ENCODE measurements at places on chromosomes 2 and 18. TPM values are rescaled to one million over a fixed set of nuclear protein-coding genes. Genes with fewer than 3 reads are reported as not detected.

- no peak for DNase-seq
These were observed 100.6 kb downstream of the HDAC4 start for GRCh38 chr2:239300242-239300641.

DNA sequence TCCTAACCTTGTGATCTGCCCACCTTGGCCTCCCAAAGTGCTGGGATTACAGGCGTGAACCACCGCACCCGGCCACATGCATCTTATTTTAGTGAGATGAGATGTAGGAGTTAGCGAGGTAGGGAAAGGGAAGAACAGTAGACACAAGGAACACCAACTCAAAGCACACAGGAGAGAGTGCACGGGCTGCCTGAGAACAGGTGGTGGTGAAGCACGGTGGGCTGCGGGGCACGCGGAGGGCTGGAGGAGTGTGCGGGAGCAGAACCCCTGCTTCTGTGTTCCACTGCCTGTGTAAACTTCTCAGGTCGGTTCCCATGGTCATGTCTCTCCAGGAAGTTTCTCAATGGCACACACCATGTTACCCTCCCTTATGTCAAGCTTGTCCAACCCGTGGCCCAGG lies 38.7 kb downstream of the PROC start:
- no peak for DNase-seq

DNA sequence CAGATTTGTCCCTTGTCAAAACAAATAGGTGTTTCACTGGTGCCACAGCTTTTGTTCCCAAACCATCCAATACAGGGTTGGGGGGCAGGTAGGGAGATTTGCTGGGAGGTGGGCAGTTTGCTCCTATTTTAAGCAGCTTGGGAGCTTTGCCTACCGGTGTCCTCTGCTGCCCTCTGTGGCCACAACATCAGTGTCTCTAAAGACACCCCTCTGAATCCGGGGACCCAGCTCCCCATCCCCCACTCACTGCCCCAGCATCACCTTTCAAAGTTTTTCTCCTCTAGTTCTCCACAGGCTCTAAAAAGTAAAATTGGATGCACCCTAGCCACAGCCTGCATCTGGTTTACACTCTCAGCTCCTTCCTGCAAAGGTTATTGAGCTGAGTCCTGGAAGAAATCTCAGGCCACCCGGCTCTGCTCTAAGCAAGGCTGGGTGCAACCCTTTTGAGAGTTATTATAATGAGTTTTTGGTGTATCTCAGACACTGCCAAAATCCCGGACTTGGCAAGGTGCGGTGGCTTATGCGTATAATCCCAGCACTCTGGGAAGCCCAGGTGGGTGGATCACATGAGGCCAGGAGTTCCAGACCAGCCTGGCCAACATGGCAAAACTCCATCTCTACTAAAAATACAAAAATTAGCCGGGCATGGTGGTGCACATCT lies 2.9 kb upstream of the EPAS1 start:
- DNase-seq = no peak

OR6B2 gene
- not detected for total RNA-seq

- DNase-seq = no peak
These were observed 1239.1 kb downstream of the LRP1B start for GRCh38 chr2:140891614-140892212.

- peak; percentile 16 for DNase-seq
These were observed 110.6 kb downstream of the C2orf74 start for GRCh38 chr2:61272421-61273070.

All from fibroblast of the aortic adventitia (primary cell).